ENCODE measurements at places on chromosomes 16 and 17. TPM values are rescaled to one million over a fixed set of nuclear protein-coding genes. Genes with fewer than 3 reads are reported as not detected.

DNA sequence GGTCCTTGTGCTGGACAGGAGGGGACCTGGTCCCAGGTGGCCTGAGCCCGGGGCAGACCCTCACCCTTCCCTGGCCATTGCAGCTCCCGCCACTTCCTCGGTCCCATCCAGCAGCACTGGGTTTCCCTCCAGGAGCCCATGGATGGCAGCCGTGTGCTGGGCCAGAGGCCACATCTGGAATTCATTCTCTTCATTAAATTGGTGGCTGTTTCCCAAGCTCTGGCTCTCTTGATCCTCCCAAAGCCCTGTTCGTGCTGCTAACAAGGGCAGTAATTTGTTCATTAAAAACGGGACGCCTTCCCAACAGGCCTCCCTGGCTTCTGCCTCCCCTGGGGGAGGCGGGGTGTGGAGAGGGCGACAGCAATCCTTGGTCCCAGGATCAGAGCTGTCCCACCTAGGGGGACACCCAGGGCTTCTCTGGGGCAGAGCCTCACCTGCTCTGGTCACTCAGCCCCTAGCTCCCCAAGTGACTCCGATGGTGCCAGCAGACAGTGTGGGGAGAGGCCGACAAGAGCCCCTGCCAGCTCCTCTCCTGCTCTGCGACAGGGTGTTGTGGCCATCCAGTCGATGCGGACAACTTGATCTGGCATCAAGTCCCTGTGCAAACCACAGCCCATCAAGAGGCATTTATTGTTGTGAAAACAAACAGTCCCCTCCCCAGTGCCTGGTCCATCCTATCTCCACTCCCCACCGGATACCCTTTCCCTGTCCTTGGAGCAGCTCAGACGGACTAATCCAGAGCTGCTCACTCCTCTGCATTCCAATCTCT, 44.0 kb downstream of the SDK2 start:
- DNase-seq: no peak

DNA sequence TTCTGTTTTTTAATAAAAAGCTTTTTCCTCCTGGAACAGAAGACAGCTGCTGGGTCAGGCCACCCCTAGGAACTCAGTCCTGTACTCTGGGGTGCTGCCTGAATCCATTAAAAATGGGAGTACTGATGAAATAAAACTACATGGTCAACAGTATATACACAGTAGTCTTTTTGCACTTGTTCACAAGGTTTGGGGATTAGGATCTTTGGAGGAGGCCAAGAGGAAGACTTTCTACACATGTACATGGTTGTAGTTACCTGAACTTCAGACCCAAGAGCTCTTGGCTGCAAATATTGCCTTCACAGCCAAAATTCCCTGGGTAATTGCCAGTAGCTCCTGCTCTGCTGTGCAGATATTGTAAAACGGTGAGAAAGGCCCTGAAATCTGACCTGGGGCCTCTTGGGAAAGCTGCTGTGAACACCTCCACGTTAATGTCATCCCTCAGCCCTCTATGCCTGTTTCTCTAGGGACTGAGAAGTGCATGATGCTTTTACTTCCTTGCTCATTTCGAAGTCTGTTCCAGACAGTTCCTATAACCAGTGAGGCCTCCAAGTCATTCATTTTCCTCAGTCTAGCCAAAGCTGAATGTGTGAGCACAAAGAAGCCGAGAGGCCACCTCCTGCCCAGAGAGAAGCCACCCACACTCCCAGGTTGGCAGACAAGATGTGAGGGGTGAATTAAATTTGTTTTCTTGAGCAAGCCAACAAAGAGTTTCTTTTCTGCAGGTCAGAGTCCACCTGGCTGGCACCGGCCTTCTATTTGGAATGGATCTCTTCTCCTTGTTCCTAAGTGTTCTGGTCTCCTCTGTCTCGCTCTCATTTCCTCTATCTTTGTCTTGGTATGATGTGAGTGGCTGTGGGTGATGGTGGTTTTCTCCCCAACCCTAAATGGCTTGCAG, 15.9 kb downstream of the ANKRD40 start:
- no peak for DNase-seq

DNA sequence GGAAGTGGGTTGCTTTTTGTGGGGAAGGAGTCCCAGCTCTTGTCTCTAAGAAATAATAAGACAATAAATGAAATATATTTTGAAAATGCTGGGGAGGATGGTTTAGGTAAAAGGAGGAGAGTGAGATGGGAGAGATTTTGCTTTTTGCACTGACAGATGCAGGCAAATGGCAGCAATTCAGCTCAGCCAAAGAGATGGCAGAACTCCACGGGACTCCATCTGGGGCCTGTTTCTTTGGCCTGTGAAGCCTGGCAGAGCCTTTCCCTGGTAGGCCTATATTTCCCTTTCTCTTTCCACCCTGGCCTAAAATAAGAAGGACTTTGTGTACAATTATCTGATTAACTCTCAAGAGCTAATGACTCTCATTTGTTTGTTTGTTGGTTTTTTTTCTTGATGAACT, 1525.1 kb downstream of the CDH11 start:
- no peak for DNase-seq

DNA sequence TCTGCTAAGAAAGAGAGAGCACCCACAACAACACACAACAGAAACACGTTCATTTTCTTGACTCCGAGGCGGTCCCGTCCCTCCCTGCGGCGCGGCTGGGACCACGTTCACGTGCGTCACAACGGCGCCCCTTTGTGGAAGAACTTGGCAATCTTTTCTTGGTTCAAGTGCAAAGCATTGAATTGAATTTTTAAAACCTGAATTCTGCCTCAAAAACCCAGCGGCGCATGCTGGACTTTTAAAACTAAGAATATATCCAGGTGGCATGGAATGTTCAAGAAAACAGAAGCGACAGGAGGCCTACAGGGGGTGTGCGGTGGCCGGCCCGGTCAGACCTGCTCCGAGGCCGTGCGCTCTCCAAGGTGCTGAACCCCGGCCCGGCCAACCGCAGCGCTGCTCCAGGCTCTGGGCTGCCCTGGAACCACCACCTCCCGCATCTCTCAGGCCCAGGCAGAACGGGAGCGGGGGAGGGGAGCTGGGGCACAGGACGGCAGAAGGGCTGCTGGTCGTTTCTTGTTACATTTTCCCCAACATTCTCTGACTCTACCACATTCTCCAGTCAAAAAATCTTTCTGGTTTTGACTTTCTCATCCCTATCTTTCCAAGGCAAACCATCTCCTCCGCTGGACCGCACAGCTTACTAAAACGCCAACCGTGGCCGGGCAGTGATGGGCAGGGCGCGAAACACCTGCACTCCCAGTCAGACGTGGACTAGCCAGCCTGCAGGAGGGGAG, 3.4 kb upstream of the HEXD start:
- peak; percentile 80 for DNase-seq

GRCh38 chr16:5309946-5310611, 212.5 kb upstream of the EEF2KMT start:
- DNase-seq: no peak

- DNase-seq: no peak
These were observed 17.4 kb downstream of the RPA1 start for GRCh38 chr17:1847191-1847590.

DNA sequence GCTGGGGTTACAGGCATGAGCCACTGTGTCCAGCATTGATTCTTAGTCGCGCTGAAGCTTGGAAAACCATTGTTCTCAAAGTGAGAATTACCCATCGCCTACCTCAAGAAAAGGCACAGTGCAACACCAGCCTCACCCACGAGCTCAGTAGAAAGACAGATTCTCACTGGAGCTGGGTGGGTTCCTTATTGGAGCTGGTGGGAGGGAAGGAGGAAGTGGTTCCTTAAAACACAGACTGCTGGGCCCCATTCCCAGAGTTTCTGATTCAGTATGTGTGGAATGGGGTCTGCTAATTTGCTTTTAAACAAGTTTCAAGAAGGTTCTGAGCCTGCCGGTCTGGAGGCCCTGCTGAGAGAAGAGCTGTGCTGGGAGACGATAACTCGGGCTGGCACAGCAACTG, 264.7 kb downstream of the ENGASE start:
- DNase-seq: no peak

- DNase-seq: peak; percentile 77
These were observed 60.3 kb upstream of the CIBAR2 start for GRCh38 chr16:85172455-85173145.

- DNase-seq: no peak
These were observed 831 bp upstream of the RCVRN start for GRCh38 chr17:9905902-9906301.

DNA sequence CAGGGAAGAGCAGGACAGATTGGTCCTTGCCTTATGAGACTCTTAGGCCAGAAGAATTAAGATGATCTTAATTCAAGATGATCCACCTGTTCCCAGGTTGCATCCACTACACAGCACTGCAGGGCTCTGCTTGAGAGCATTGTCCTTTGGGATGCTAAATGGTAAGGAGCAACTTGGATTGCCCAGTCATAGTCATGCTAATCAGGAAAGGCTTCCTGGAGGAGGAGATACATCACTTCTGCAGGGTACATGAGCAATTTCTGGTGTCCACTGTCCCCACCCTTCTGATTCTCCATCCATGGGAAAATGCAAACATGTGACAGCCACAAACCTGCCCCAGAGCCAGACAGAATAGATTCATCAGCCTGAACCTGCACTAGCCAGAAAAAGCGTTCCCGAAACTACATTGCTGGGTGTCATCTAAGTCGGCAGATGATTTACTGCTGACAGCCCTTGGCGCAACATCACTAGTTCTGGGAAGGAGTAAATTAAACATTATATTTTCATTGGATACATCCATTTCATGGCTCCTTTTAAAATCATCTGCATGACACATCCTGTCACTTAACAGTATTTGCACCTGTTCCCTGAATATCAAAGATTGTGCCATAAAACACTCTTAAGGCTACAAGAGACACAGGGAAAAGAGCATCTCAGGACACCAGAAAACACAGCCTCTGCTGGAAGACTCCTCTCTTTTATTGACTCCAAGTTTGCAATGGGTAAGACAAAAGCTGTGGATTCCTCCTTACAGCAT, 282.2 kb downstream of the MAF start:
- DNase-seq: no peak

GRCh38 chr17:73495641-73496040, 148.6 kb downstream of the SDK2 start:
- DNase-seq: no peak

- peak; percentile 89 for DNase-seq
These were observed 2.9 kb upstream of the EPX start for GRCh38 chr17:58189436-58190146.

DNA sequence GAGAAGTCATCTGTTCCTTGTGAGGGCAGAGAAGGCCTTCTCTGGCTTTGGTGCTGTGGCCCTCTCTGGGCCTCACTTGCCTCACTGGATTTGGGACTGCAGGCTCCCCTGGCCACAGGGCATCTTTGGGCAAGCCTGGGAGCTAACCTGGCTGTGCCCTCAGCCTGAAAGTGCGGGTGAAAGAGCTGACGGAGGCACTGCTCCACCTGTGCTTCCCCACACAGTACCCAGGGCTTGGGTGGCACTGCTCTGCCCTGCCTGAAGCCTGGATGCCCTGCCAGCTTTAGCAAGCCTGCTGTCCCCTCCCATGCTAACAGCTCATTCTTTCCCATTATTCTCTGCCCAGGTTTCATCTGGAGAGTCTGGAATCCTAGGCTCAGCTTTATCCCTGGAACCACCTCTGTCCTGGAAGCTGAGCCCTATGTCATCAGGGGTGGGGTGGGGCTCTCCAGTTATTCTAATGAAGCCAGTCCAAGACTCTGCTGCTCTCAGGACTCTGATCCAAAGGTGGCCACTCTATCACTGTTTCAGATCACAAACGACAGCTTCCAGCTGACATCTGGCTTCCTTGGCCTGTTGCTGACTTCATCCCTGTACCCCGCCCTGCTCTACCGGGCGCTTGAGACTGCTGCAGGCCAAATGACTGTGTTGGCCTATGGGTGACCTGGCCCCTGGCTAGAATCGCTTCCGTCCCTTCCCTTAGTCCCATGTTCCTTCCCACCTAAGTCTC, 29.3 kb downstream of the HIC1 start:
- peak; percentile 21 for DNase-seq

- peak; percentile 35 for DNase-seq
These were observed 82.4 kb downstream of the ANKRD11 start for GRCh38 chr16:89407925-89408300.

DNA sequence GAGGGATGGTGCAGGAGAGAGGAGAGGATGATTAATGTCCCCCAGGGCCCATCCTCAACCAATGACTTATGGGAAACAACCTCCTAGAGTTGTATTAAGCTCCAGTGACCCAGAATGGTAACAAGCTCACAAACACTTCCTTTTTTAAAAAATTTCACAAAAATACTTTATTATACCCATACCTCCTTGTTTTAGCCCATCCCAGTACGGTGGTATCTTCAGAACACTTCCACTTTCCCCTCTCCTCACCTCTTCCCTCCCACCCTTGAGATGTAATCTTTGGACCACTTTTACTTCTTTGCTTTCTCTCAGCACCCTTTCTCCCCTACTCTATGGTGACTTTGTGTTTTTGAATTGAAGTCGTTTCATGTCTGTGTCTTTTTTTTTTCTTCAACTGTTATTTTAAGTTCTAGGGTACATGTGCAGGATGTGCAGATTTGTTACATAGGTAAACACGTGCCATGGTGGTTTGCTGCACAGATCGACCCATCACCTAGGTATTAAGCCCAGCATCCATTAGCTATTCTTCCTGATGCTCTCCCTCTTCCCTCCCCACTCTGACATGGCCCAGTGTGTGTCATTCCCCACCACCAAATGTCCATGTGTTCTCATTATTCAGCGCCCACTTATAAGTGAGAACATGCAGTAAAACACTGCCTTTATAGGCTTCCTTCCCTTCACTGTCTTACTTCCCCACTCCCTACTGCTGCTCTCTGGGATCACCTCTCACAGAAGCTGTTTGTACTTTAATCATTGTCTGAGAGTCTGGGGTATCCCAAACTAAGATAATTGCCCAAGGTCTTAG, 124.5 kb downstream of the PRKCB start:
- no peak for DNase-seq

DNA sequence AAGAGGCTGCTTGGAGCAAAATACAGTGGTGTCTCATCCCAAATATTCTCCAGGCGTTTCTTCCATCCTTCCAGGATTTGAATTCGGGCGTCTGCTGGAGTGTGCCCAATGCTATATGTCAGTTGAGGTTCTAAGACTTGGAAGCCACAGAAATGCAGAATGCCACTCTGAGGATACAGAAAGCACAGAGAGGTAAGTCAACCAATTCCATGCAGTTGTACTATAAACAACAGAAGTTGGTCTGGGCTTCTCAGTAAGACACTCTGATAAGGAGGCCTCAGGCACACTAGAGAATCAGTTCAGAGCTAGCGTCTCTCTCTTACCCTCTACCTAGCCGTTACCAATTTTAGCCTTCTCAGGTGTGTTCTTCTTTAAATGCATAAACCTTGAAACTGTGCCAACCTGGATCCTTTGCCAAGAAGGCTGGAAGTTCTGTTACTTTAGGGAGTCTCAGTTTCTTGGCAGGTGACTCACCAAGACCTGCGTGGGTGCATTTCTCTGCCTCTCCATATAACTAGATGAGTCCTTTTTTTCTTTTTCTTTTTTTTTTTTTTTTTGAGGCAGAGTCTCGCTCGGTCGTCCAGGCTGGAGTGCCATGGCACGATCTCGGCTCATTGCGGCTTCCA, 15.1 kb downstream of the NQO1 start:
- DNase-seq: no peak

MPV17L gene
- total RNA-seq: not detected

OR4D1 gene
- not detected for total RNA-seq

FOXN1 gene
- total RNA-seq: not detected

TMEM100 gene
- total RNA-seq: 3.0 TPM

PTX4 gene
- not detected for total RNA-seq

ARL17A gene
- 12.8 TPM for total RNA-seq

CCL2 gene
- total RNA-seq: 2.1 TPM

ARL5C gene
- not detected for total RNA-seq

UNK gene
- total RNA-seq: 23.6 TPM

GNG13 gene
- not detected for total RNA-seq

ZNF19 gene
- 3.8 TPM for total RNA-seq

DLG4 gene
- total RNA-seq: 11.8 TPM

SLC52A1 gene
- not detected for total RNA-seq

TRAPPC1 gene
- total RNA-seq: 27.8 TPM

Data from myocyte (in vitro differentiated cells).